Bladder microvascular endothelial cell (primary cell): ENCODE measurements at places on chromosomes 2 and 18. TPM values are rescaled to one million over a fixed set of nuclear protein-coding genes. Genes with fewer than 3 reads are reported as not detected.

Gene SLC40A1
- 5.0 and 101 TPM in 2 replicates for total RNA-seq

Gene RSAD2
- total RNA-seq, result 1.9 and 5.3 TPM in 2 replicates

Gene DSC2
- 0.13 and 0.49 TPM in 2 replicates for total RNA-seq

Gene ITGA4
- 1.9 and 7.8 TPM in 2 replicates for total RNA-seq

Gene STARD7
- 122 and 254 TPM in 2 replicates for total RNA-seq

Gene ATG16L1
- total RNA-seq, result 23.8 and 47.1 TPM in 2 replicates

Gene DLGAP1
- 3.7 TPM in 1 of 2 replicates, not detected in the other for total RNA-seq

Gene HOXD13
- not detected in 2 replicates for total RNA-seq

Gene SAG
- total RNA-seq, result not detected in 2 replicates

Gene PLCD4
- 0.32 and 1.5 TPM in 2 replicates for total RNA-seq

Gene CD8B2
- not detected in 2 replicates for total RNA-seq

Gene C18orf63
- total RNA-seq, result not detected in 2 replicates

Gene AKAIN1
- not detected in 2 replicates for total RNA-seq

Gene NFE2L2
- 23.6 and 68.5 TPM in 2 replicates for total RNA-seq
